ENCODE measurements at places on chromosomes 4 and X.

- DNase-seq = peak; percentile 37
Observed at GRCh38 chrX:112760697-112761096, 79.9 kb downstream of the AMOT start.

DNA sequence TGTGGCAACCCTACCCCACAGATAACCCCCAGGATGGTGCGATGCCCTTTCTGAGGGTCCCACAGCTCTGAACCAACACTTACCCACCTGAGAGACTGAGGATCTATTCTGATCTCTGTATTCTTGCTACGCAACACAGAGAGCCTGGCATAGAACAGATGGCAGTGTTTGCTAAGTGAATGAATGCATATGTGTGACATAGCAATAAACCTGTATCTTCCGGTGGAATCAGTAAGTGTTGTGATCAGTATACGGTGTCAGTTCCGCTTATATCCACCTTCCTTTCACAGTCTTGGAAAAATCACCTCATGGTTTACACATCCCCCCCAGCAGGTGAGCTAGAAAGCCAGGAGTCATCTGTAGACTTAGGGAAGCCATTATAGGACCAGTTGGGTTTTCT is 5.9 kb upstream of the HSD17B10 start:
- no peak for DNase-seq

DNA sequence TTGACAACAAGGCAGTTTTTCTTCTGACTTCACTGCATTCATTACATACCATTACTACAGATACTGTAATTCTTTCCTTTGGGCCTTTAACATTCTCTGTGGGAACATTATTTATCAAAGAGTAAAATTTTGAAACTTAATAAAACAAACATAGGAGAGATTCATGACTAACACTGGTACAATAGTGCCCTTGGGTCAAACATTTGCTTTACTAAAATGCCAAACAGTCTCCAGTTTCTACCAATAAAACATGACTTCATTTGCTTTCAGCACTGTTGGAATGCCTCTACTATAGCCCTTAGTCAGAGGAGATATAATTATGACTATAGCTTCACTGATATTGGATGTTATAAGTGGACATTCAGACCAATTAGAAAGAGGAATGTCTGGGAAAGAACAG is 481.5 kb downstream of the PACRGL start:
- no peak for DNase-seq

DNA sequence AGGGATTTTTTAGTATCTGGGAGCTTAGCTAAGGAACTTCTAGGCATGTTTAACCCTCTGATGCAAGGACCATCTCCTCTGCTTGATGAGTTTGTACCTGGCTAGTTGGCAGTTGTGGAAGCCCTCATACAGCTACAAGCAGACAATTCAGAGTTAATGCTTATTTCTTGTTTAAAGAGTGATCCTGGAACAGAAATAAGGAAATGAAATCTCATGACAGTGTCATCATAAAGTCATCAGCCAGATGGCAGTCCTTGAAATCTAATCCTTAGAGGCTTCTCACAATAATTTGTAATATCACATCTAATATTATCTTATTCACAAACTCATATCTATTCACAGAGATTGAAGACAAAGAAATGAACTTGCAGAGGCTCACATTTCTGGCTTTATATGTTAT is 581.6 kb upstream of the FTHL17 start:
- DNase-seq = no peak

All from AG10803 (cell line).